ENCODE measurements at places on chromosomes 11 and 22.

GRCh38 chr11:10844356-10844755 is 13.5 kb downstream of the ZBED5 start:
- DNase-seq, result no peak

- DNase-seq, result no peak
Observed at GRCh38 chr11:118689503-118689851, 10.0 kb upstream of the TREH start.

DNA sequence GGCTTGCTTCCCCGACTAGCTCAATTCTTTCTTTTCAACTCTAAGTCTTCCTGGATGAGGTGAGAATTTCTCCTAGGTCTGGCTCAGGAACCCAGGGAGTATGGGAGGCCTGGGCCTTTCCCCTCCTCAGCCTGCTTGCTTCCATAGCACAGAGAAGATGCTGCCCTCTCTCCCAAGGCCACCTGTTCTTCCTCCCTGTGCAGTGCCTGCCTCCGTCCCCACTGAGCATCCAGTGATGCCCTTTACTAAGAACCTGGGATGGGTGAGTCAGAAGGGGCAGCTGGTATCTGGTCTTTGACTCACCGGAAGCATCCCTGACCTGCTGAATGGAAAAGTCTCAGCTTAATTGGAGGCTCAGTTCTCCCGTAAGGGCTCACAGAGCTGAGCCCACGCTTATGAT is 607.9 kb downstream of the BUD13 start:
- DNase-seq, result no peak

DNA sequence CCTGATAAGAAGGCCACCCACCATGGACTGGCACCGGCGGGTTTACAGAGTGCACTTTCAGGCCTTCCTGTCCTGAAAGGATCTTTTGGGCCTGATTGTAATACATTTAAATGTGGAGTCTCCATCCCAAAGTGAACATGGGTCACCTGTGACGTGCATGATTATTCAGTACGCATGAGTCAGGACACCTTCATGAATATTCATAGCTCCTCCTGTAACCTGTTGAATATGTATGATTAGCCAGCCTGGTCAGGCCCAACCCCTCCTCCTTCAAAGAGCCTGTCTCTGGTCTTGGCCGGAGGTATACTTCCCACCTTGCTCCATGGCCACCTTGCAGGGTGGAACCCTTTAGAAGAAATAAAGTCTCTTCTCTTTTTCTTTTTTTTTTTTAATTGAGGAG is 75.9 kb upstream of the NUP50 start:
- DNase-seq, result no peak

DNA sequence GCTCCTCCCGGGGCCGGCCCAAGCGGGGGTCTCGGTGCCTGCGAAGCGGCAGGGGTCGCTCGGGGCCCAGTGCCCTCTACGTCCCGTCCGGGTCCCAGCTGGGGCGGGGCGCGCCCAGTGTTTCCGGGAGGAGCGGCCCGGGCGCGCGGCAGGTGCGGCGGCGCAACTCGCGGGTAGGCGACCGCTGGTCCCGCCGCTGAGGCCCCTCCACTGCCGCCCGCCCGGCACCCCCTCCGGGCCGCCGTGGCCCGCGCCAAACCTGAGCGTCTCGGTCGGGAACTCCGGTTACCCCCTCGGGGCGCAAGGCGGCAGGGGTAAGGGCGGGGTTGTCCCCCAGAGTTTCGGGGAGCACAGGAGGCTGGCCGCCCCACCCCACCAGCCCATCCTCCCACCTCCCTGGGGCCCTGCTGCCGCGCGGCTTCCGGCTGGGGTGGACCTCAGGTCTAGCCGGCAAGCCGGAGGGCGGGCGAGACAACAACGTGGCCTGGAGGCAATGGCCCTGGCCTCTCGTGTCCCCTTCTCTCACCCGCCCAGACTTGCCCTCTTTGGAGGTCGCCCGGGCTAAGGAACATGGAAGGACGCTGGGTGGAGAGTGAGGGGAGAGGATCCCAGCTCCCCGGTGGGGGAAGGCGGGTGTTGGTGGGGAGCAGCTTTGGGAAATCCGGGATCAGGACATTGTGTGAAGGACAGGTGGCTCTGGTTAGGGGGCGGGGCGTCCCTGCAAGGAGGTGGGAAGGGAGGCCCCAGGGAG is 398 bp upstream of the CRACR2B start:
- no peak for DNase-seq

DNA sequence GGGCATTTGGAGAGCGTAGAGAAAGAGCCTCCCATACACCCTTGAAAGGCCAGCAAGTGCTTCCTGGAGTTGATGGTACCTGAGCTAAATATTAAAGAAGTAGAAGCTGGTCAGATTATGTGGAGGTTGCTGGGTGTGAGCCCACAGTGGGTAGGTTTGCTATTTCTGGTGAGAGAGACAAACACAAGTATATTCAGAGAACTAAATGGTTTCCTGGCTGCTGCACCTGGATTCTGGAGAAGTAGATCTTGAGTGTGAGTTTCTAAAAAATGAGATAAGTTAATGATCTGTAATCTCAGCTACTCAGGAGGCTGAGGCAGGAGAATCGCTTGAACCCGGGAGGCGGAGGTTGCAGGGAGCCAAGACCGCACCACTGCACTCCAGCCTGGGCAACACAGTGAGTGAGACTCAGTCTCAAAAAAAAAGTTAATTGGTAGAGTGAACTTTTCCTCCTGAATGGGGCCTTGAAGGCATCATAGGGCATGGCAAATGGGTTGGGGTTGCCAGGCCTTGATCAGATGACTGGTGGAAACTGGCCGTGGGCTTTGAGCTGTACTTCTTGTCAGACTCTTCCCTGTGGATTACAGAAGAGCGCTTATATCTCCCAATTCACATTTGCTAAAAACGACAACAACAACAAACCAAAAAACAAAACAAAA is 75.8 kb downstream of the ADAMTS15 start:
- no peak for DNase-seq

GRCh38 chr11:62646825-62647608 is 604 bp upstream of the GANAB start:
- DNase-seq, result no peak

DNA sequence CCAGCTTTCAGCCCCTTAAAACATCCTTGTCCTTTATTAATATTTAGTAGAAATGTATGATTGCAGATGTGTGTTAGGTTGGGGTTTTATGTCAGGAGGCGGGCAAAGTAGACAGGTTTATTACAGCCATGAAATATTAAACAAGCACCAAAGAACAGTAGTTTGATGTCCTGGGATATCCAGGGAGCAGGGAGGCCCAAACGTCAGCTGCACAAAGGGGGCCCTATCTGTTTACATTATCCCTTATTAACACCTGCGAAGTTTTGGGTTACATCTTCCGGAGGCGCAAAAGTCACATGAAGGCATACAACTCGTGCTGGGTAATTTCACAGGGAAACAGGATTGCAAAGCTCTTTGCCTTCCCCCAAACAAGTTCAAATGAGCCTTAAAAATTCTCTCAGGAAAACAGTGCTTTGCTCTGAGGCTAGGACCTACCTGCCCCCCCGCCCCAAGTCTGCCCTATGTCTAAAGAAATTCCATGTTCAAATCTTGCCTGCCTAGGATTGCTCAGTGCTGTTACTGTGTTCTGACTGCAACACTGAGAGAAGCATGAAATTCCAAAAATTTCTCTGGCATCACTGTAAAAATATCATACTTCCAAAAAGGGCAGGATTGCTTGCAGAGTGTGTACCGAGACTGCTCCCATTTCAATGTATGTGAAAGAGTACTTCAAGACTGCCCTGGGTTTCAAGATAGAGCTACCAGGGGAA is 8.9 kb downstream of the MN1 start:
- DNase-seq, result no peak

DNA sequence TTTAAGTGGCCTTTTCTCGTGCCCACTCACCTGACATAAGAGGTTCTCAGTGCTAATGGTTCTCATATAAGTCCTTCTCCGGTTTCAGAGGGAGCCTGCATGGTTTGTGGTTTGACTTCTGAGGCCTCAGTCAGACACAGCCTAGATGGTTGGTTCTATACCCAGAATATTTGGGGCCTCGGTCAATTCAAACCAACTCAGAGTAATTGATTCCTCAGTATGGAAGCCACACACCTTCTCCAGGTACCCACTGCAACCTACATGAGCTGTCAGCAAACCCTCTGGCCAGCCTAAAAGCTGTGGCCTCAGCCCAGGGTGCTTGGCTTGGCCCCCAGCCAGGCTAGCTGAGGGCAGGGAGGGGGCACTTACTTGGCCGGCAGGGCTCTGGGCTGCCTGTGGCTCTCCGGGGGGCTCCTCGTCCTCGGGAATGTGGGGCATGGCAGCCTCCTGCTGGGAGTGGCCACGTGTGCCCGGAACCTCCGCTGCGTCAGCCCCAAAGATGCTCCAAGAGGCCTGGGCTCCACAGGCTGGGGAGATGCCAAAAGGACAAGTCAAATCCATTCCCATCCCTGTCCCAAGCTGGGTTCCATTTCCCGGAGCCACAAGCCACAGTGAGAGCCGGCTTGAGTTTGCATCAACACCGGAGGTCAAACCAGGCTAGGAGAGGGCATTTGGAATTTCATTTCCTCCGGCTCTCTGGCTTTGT is 41.7 kb downstream of the IRAG1 start:
- DNase-seq, result no peak

DNA sequence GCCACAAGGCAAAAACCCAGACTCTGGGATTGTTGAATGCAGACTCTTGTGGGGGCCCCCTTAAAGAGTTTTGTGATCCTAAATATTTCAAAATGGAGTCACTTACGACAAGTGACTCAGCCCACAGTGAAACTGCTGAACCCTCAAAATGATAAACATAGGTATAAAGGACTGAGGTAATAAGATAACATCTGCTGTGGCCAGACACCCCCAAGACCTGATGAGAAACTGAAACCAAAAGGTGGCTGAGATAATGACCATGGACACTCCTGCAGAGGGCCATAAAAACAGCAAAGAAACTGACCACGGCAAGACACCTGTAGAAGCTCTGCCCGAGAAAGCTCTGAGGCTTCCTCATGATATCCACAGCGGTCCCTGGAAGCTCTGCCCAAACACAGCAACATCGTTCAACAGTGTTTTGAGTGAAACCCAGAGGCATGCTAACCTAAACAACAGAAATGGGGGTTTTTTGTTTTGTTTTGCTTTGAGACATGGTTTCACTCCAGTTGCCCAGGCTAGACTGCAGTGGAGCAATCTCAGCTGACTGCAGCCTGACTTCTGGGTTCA is 1.6 kb upstream of the PLAAT4 start:
- no peak for DNase-seq

DNA sequence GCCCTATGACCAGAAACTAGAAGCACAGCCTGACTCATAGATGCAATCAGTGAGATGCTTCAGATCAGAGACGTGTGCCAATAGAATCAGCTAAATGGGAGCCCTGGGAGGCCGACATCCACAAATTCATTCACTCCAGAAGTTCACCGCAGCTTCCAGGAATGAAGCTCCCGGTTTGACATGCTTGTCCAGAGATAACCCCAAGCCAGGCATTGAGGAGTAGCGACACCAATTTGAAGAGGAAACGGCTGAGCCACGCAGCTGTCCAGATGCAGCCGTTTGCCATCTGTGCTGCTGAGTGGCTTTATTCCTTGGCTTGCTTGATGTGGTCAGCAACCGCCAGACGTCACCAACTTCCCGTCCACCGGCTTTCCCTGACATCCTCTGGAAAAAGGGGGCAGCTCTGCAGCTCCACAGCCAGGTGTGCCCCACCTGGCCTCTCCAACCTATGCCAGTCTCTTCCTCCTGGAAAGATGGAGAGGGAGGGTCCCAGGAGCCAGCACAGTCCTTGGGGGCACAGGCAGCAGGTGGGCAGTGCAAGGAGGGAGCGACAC is 123.9 kb upstream of the OPCML start:
- DNase-seq, result no peak

- DNase-seq, result no peak
Observed at GRCh38 chr11:44316659-44317240, 6.8 kb upstream of the ALX4 start.

DNA sequence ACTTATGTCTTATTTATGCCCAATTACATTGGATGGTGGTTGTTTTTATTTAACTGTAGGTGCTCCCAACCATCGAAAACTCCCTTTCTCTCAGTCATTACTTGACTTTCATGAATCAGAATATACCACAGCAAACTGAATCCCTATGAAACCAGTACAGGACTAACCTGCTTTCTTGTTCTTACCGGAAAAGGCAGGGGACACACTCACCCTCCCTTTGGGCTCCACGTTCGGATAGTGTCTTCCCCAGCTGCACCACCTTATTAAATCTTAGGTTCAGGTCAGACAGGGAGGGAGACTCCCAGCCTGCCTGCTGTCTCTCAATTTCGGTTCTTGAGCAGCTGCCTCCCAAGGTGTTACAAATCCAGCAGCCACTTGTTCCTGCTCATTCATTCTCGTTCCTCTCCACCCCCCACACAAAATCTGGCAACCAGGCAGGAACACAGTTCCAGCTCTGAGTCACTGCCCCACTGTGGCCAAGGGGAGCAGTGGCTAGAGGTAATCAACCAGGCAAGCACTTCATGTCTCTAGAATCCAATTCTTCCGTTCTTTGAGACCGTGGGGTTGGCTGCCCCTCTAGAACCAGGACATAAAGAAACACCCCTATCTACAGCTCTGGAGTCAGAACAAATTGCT is 133.0 kb downstream of the PLEKHA7 start:
- DNase-seq, result peak; percentile 53

GRCh38 chr11:92107331-92107730 is 117.3 kb upstream of the FAT3 start:
- DNase-seq, result no peak

GRCh38 chr11:34585304-34585734 is 35.6 kb upstream of the EHF start:
- DNase-seq, result no peak

- peak; percentile 62 for DNase-seq
Observed at GRCh38 chr11:28743061-28743550, 634.9 kb downstream of the METTL15 start.

DNA sequence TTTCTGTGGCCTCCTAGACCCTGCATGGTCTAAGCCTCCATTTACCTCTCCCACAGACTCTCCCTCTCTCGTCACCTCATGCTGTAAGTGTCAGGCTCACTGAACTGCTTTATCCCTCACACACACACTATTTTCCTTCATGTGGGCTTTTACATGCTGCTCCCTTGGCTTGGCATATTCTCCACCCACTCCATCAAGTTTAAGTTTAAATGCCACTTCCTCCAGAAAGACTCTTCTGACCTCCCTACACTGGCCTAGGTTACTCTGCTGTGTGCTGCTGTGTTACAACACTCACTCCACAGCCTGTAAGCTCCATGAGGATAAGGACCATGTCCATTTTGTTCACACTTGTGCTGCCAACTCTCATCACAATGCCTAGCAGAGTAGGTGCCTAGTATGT is 2.5 kb downstream of the DCHS1 start:
- no peak for DNase-seq

GRCh38 chr22:38272373-38273134 is at the start of gene TMEM184B:
Gene TMEM184B (minus strand): TSS chr22:38273010. CDS start chr22:38247961, 25,049 bp downstream.
- DNase-seq, result peak; percentile 74

GRCh38 chr11:69202511-69203221 is 46.9 kb downstream of the SMIM38 start:
- DNase-seq, result no peak

Data from EL (cell line).